Urinary bladder (tissue), 4 donors: ENCODE measurements at places on chromosomes 1 and 21.

DNA sequence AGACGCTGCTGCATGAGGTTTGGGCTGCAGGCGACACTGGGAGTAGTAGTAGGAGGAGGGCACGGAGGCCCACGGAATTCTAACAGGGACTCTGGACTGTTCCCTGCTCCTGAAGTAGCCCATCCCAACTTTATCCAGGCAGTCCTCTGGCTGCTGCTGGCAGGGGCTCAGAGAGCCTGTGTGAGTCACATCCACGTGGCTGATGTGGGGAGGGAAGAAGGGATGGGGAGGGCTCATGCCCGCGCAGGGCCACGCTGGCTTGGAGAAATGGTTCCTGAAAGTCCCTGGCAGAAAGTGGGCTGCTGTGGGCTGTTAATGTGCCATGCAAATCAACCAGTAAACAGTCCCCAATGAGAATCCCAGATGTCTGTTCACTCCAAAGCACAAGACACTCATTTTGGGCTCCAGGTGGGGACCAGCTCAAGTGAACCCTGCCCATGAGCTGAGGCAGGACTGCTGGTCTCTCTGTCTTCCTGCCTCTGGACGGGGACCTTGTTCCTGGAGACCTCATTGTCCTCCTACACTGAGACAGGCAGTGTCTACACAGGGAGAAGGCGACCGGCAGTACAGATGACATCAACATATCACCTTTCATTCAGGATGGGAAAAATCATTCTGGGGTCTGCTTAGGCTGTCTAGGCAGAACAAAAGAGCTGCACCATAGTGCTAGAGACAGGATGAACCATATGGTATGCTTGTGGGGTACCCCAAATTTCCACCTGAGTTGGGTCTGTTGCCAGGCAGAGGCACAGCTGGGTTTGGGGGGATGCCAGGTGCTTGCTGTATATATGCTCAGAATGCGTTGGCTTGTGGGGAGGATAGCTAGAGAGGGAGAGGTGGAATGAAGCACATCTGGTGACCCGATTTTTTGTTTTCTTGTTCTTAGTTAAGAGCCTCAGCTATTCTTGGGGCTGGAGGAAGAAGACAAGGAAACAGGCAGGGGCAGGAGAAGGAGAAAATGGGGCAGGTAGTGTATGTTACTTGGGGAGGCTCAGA lies 57.9 kb upstream of the FMOD start:
- DNase-seq: no peak

DNA sequence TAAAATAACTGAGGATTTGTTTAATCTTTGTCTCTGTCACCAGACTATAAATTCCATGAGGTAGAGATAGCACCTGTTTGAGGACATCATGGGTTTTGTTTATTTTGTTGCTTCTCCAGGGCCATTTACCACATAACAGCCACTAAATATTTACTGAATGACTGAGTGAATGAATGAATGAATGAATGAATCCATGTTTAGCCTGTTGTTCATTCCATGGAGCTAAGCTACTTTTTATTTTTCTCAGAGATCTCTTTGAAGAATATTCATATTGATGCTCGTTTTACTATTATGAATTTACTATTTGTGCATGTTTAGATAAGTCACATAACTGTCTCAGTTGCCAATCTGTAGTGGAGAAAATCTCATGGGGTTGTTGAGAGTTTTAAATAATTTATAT lies 17.7 kb downstream of the LRRC8B start:
- no peak for DNase-seq

GRCh38 chr1:10978719-10979118 lies 33.7 kb upstream of the TARDBP start:
- DNase-seq: no peak

DNA sequence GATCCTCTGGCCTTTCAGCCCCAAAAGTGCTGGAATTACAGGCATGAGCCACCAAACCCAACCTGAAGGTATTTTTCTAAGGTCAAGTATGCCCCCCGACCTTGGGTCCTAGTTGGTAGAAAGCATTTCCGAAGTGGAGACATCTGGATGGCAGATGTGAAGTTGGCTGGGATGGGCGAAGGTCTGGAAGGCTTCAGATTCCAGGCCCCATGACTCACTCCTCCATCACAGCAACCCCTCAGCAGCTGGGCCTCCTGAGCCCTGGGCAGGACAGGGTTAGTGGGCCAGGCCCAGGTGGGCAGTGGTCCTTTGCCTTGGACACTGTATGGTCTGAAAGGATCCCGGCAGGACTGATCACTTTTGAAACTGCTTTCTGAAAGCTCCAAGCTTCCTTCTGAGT lies 23.3 kb downstream of the NAV1 start:
- DNase-seq: no peak

- DNase-seq: no peak
Measured at GRCh38 chr1:215529111-215529510, 38.0 kb upstream of the KCTD3 start.

- no peak for DNase-seq
Measured at GRCh38 chr1:46991083-46991923, 32.2 kb upstream of the CYP4X1 start.

DNA sequence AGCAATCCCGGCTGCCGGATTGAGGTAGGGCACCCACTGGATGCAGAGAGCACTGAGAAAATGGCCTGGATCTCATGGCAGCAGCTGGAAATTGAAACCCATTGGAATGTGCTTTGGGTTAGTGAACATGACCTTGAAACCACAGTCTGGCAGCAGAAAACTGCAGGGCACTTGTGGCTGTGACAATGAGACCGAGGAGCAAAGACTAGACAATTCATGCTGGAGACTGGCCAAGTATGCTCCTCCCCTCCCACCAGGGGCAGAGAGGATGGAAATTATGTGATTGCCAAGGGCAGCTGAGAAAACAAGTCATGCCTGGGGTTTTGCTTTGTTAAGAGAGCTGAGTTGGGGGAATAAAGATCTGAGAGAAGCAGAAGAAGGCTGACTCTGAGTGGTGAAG lies 60.7 kb downstream of the ZNF697 start:
- no peak for DNase-seq

DNA sequence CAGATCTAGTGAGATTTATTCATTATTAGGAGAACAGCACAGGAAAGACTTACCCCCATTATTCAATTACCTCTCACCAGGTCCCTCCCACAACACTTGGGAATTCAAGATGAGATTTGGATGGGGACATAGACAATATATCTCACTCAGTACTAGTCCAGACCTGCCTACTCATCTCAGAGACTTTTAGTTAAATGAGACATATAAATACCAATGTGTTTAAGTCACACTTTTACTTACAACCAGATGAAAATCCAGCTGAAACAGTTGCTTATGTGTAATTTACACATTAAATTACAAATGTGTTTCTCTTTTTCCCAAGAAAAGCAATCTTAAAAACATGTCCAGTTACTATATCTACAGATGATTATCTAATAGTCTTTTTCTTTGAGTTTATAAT lies 1145.6 kb downstream of the KCNT2 start:
- DNase-seq: no peak

DNA sequence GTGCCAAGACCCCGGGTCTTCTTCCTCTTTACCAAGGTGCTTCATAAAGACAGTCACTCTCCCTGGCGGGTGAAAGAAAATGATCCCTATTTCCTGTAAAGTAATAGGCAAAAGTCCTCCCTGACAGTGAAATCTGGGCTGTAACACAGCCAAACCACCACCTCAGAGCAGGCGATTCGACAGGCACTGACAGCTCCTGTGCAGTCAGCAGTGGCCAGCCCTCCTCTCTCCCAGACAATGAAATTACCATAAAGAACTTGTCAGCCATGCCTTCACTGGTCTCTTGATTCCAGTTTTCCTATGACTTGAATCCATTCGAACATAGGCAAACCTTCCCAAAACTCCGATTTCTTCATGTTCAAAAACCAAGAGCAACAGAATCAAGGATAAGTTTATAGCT lies 492.2 kb upstream of the DAB1 start:
- no peak for DNase-seq

GRCh38 chr1:243287123-243287460 lies 31.3 kb downstream of the SDCCAG8 start:
- DNase-seq: no peak

GRCh38 chr1:212432661-212433576 lies at the start of gene NENF:
TSS of gene NENF (plus strand) at chr1:212432920. CDS start at chr1:212432944, 24 bp downstream.
- no peak for DNase-seq

DNA sequence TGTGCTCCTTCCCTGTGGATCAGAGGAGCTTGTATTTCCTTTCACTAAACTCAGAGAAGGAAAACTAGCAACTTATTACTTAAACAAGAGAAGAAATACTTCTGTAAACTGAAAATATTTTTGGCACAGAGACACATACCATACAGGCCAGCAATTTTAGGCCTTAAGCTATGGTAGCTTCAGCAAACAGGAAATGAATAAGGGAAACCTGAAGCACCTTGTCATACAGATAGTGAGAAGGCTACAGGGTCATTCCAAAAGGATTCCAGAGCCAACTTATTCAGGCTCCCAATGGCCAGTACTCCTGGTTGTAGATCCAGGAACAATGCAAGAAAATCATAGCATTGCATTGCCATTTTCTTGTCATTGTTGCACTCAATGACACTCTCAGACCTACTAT lies 9.1 kb upstream of the KYAT3 start:
- DNase-seq: no peak

GRCh38 chr1:150724336-150724735 lies 3.6 kb upstream of the HORMAD1 start:
- DNase-seq: no peak

DNA sequence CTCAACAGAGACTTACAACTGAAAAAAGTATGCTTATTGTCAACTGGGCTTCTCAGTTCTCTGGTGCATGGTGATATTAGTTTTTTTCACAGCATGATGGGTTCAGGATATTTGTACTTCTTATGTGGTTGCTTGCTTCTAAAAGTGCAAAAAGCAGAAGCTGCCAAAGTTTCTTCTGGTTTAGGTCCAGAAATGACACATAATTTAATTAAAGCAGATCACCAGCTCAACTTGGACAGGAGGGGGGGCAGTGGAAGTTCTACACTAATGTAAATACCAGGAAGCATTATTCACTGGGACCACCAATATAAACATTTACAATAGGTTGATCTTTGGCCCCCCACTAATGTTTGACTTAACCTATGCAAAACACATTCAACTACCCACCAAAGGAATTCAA lies 354.8 kb upstream of the BRINP3 start:
- DNase-seq: no peak

GRCh38 chr1:18926315-18927081 lies 24.1 kb upstream of the ALDH4A1 start:
- no peak for DNase-seq

- DNase-seq: no peak
Measured at GRCh38 chr1:158068918-158069317, 75.5 kb downstream of the KIRREL1 start.

- DNase-seq: no peak
Measured at GRCh38 chr1:42927920-42928505, 30.7 kb downstream of the SLC2A1 start.

- no peak for DNase-seq
Measured at GRCh38 chr1:19942088-19942487, 18.7 kb upstream of the PLA2G2E start.

DNA sequence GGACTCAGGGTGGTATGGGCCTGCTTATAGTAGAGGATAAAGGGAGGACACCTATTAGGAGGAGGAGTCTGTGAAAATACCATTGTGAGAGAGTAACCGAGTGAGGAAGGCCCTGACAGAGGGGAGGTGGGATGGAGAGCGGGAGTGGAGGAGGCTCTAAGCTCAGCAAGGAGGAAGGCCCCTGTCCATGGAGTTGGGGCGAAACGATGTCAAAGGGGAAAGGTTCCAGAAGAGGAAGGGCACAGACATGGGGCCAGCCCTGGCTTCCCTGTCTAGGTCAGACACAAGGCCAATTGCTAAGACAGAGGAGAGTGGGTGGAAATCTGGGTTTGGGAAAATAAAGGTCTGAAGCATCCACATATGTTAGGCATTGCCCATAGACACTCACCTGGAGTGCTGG lies 44.2 kb downstream of the ELK4 start:
- no peak for DNase-seq
